ENCODE measurements at places on chromosomes 7 and 10. TPM values are rescaled to one million over a fixed set of nuclear protein-coding genes. Genes with fewer than 3 reads are reported as not detected.

GRCh38 chr10:98264378-98265065, 3.5 kb downstream of the LOXL4 start:
- peaks cover 50% of the 10 kb centered on the region for H3K4me1 ChIP-seq
- H3K36me3 ChIP-seq, result no peaks in the 10 kb centered on the region
- no peak overlapping the region for H3K4me3 ChIP-seq
- no peaks in the 10 kb centered on the region for H3K27me3 ChIP-seq
- no peak overlapping the region for H3K27ac ChIP-seq
- DNase-seq, result no peak

- no peak for DNase-seq
- H3K27ac ChIP-seq, result no peak overlapping the region
- H3K4me1 ChIP-seq, result no peaks in the 10 kb centered on the region
These were observed 135.1 kb downstream of the NPY start for GRCh38 chr7:24419077-24419476.

The PLCE1 gene
- 5.3 TPM for total RNA-seq

GRCh38 chr10:86967481-86967941, 771 bp upstream of the ADIRF start:
- H3K27me3 ChIP-seq, result no peaks in the 10 kb centered on the region
- H3K4me1 ChIP-seq, result peaks cover 56% of the 10 kb centered on the region
- no peak overlapping the region for H3K4me3 ChIP-seq
- H3K27ac ChIP-seq, result peak overlapping the region; percentile 99
- H3K36me3 ChIP-seq, result no peaks in the 10 kb centered on the region
- no peak for DNase-seq

The PCDH15 gene
- not detected for total RNA-seq

- DNase-seq, result no peak
- H3K27ac ChIP-seq, result no peak overlapping the region
- no peak overlapping the region for H3K4me3 ChIP-seq
- no peaks in the 10 kb centered on the region for H3K4me1 ChIP-seq
- H3K27me3 ChIP-seq, result no peaks in the 10 kb centered on the region
These were observed 677.9 kb upstream of the LRRN3 start for GRCh38 chr7:110413038-110413437.

DNA sequence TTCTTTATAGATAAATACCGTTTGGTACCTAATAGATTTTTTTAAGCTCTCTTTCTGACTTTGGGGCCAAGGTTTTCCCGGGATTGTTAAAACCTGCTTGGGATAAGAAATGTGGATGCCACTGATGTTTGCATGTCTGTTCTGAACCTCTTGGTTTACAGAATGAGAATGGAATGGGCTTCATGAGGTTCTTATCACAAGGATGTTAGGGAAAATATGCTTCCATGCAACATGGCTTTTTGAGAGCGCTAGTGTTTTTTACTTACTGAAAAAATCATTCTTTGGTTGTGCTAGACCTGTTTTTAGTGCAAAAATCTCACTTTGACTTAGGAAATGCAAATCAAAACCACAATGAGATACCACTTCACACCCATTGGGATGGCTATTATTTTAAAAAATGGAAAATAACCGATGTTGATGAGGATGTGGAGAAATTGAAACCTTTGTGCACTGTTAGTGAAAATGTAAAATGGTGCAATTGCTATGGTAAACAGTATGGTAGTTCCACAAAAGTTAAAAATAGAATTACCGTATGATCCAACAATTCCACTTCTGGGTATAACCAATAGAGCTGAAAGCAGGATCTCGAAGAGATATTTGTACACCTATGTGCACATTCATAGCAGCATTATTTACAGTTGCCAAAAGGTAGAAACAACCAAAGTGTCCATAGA, 38.9 kb downstream of the TSPAN14 start:
- H3K27ac ChIP-seq, result no peak overlapping the region
- H3K27me3 ChIP-seq, result no peaks in the 10 kb centered on the region
- DNase-seq, result no peak
- no peak overlapping the region for H3K4me3 ChIP-seq

GRCh38 chr7:8442814-8443304, 9.4 kb downstream of the NXPH1 start:
- peaks cover 17% of the 10 kb centered on the region for H3K4me1 ChIP-seq
- H3K27ac ChIP-seq, result no peak overlapping the region
- H3K4me3 ChIP-seq, result no peak overlapping the region
- peak; percentile 65 for DNase-seq

The BEND7 gene
- total RNA-seq, result 17.5 TPM

DNA sequence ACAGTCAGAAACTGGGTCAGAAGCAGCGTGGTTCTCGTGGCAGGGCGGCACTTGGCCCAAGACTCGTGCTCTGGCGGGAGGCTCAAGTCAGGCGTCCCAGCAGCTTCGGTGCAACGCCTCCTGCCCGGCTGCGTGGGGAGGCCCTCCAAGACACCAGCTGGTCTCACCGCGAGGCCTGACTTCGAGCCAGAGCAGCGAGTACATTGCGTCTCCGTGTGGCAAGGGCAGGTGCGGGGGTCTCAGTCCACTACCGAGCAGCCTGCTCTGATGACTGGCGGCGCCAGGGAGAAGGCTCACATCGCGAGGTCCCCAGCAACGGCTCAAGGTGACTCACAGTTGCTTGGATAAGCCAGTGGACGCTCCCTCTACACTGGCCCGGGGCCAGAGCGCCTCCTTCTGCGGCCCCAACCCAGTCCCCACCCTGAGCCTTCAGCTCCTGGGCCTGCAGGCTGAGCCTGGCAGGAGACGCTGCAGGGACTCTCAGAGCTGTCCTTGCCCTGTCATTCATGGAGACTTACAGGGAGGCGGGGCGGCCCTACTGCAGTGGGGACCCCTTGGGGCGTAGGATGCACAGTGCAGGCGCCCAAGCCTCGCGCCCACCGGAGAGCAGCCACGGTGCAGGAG, 41.9 kb upstream of the PRKAR1B start:
- no peak overlapping the region for H3K27ac ChIP-seq
- peaks cover 14% of the 10 kb centered on the region for H3K36me3 ChIP-seq
- peaks cover 29% of the 10 kb centered on the region for H3K4me1 ChIP-seq
- DNase-seq, result peak; percentile 31

The RET gene
- total RNA-seq, result 1.6 TPM

The PAXIP1 gene
- total RNA-seq, result 8.6 TPM

GRCh38 chr7:674454-675410, 51.8 kb upstream of the DNAAF5 start:
- no peak overlapping the region for H3K4me3 ChIP-seq
- H3K27me3 ChIP-seq, result no peaks in the 10 kb centered on the region
- H3K4me1 ChIP-seq, result no peaks in the 10 kb centered on the region
- no peak for DNase-seq

The EIF5AL1 gene
- total RNA-seq, result not detected

The LIPF gene
- not detected for total RNA-seq

The CPN1 gene
- total RNA-seq, result not detected

DNA sequence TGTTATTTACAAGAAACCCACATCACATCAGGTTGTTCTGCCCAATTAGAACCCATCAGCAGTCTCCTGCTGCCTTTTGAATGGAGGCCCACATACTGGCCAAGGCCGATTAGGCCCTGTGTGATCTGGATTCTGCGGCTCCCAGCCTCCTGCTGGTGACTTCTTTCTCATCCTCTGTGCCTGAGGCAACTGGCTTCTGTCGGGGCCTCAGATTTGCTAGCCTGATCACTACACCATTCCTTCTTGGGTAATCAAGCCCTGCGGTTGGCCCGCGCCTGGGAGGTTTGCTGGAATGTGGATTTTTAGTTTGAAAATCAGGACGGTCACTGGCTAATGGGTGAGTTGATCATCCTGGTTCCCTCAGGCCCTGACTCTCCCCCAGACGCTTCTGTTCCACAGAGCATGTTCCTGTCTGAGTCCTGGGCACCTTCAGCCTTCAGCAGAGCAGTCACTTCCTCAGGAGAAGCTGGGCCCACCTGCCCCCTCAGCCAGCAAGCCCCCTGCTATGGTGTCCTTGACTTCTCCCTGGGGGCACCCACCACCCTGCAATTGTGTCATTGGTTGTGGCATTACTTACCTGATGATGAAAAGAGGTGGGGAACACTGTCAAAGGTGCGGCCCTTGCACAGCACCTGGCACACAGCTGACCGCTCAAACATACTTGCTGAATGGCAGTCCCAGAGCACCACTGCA, 207.6 kb downstream of the PHTF2 start:
- H3K27me3 ChIP-seq, result no peaks in the 10 kb centered on the region
- DNase-seq, result no peak
- H3K27ac ChIP-seq, result no peak overlapping the region
- H3K4me1 ChIP-seq, result no peaks in the 10 kb centered on the region

The INMT gene
- 30.4 TPM for total RNA-seq

DNA sequence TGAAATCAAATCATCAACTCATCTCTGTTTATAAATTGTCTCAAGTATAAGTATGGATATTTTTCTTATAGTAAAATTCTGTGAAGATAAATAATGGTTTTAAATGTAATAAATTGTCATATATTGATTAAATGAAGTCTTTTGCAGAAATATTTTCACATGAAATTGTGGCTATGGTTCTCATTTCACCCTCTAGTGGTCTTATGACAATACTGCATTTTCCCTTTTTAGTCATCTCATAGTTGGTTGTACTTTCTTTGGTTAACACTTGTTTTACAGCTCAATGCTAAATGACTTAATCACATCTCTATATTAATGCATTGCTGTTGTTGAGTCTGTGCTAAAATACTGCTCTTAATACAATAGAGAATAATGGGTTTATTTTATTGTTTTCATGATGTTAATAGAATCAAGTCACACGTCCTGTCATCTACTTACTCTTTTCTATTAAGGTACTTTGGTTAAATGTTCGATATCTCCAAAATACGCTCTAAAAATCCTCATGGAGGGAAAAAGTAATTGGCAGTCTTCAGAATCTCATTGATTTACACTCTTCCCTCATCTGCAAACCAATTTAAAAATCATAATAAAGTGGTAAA, 38.0 kb upstream of the CACNA2D1 start:
- no peak overlapping the region for H3K4me3 ChIP-seq
- H3K27me3 ChIP-seq, result no peaks in the 10 kb centered on the region
- no peaks in the 10 kb centered on the region for H3K36me3 ChIP-seq
- no peak for DNase-seq
- no peaks in the 10 kb centered on the region for H3K4me1 ChIP-seq

The ADRB1 gene
- 8.6 TPM for total RNA-seq

DNA sequence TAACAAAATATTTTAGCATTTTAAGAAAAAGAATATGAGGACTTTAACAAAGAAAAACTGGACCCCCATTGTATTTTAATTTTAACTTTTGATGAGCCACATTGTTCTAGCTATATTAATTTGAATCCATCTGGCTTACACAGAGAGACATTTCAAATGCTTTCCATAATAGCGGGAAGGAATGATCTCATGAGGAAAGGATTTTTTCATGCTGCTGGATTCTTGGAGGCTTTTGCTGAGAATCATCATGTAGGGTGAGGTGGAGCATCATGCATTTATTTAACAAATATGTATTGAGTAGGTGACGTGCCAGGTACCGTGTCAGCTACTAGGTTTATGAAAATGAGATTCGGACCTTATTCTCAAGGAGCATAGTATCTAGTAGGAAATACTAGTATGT, 1006.3 kb downstream of the SORCS1 start:
- H3K27ac ChIP-seq, result no peak overlapping the region
- H3K36me3 ChIP-seq, result no peaks in the 10 kb centered on the region
- no peaks in the 10 kb centered on the region for H3K27me3 ChIP-seq
- H3K4me3 ChIP-seq, result no peak overlapping the region

GRCh38 chr10:105328503-105329133, 687.5 kb downstream of the SORCS3 start:
- no peak for DNase-seq
- H3K27me3 ChIP-seq, result no peaks in the 10 kb centered on the region
- no peak overlapping the region for H3K27ac ChIP-seq
- H3K4me1 ChIP-seq, result no peaks in the 10 kb centered on the region
- H3K36me3 ChIP-seq, result no peaks in the 10 kb centered on the region

DNA sequence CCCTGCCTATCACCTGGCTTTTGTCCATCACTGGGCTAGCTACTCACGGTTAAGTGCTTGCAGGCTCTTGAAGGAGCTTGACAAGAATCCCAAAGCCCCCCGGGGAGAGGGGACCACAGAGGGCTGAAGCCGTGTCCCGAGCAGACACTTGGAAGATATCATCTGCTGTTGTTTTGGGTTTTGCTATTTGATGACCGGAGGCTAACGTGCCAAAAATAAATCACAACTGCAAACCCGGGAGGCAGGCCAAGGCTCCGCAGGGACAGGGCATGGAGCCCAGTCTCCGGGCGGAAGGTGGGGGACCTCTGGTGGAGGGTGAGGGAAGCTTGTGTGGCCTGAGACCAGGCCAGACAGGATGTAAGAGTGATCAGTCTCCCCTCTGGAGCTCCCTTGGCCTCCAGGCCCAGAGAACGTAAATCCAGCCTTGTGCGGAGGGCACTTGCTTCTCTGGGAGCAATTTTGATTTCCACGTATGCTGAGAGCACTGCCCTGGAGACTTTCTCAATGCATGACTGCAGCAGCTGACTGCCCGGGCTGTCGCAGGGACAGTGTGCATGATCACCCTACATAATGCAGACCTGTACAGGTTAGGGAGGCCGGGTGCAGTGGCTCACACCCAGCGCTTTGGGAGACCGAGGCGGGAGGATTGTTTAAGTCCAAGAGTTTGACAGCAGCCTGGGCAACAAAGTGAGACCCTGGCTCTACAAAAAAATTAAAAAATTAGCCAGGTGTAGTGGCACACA, at the start of gene PHKG1:
TSS of gene PHKG1 (minus strand) at position 164 of the 743 bp plus-strand sequence. CDS start 4,011 bp downstream, outside the sequence.
- peaks cover 25% of the 10 kb centered on the region for H3K4me1 ChIP-seq
- H3K4me3 ChIP-seq, result no peak within 1 kb of the TSS
- no peak within 1 kb of the TSS for H3K27ac ChIP-seq
- H3K27me3 ChIP-seq, result no peaks in the 10 kb centered on the region

GRCh38 chr7:2460188-2460587, 16.0 kb downstream of the GRIFIN start:
- H3K4me1 ChIP-seq, result no peaks in the 10 kb centered on the region
- DNase-seq, result no peak

Measured in body of pancreas (tissue), 4 donors.